Activated CD4-positive, alpha-beta T cell treated with anti-CD3 and anti-CD28 coated beads for 1 hour (primary cell): ENCODE measurements at places on chromosomes 13 and 19.

GRCh38 chr13:104691767-104692467 is 1625.7 kb upstream of the SLC10A2 start:
- DNase-seq: no peak

GRCh38 chr13:93450191-93450621 is 223.6 kb downstream of the GPC6 start:
- DNase-seq: no peak

GRCh38 chr13:84400706-84401105 is 518.4 kb upstream of the SLITRK1 start:
- no peak for DNase-seq

DNA sequence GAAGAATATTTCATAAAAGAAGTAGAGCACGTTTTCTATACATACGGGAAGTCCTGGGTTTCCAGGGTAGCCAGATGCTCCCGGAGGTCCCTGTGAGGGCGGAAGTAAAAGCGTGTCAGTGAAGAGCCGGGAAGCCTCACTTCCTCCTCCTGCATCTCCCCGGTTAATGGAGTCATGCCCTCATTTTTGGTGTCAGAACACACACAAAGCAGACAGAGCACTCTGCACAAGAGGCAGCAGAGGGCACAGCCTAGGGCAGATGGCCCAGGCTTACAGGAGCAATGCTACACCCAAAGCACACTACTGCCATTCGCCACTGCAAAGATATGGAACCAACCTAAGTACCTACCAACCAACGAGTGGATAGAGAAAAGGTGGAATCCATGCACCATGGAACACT is 94.4 kb downstream of the COL4A1 start:
- no peak for DNase-seq

GRCh38 chr13:48160606-48161278 is 65.8 kb upstream of the MED4 start:
- DNase-seq: no peak
